ENCODE measurements at places on chromosomes 12 and 14.

GRCh38 chr14:88196116-88196890 is 126.8 kb downstream of the KCNK10 start:
- DNase-seq: no peak

- DNase-seq: no peak
Observed at GRCh38 chr12:32105986-32106516, 596 bp upstream of the BICD1 start.

DNA sequence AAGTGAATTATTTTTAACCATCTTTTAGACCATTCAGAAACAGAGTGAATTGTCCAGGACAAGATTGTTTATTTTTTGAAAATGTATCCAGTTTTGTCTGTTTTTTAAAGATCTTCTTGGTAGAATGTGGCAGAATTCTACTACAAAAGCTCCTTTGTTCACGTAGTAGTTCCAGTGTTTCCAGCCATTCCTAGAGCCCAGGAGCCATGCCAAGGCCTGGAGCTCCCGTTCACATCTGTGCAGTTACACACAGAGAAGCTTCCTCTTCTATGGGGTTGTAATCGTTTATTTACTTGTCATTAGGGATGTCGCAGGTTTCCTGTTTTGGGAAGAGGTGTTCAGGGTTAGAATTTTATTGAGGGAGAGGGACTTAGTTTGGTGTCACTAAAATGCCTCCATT is 409.8 kb downstream of the NPAS3 start:
- DNase-seq: no peak

GRCh38 chr12:52383331-52383730 is 2.1 kb downstream of the KRT84 start:
- no peak for DNase-seq

- DNase-seq: no peak
Observed at GRCh38 chr14:90354551-90355298, 23.0 kb upstream of the NRDE2 start.

DNA sequence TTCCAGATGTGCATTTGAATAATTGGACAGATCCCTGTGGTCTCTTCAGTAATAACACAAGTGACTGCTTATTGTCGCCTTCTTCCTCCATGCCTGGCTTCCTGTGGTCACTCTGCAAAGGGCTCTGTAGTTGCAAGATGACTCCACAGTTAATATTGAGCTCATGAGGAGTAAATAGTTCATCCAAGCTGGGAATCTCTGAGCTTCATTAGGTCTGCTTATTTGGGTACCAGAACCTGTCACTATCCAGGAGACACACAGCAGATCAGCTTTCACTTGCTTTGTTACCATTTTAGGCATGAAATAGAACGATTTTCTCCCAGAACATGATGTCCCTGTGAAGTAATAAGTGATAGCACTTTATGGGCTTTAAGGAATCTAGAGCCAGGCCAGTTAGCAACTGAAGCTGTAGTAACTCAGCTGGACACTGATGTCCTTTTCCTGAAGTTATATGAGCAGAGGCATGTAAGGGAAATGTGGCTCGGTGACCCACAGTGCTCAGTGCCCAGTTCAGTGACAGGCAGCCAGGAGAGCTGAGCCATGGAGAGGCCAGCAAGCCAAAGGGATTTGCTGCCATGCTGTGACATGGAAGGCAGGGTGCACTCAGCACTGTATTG is 50.1 kb downstream of the CRADD start:
- no peak for DNase-seq

DNA sequence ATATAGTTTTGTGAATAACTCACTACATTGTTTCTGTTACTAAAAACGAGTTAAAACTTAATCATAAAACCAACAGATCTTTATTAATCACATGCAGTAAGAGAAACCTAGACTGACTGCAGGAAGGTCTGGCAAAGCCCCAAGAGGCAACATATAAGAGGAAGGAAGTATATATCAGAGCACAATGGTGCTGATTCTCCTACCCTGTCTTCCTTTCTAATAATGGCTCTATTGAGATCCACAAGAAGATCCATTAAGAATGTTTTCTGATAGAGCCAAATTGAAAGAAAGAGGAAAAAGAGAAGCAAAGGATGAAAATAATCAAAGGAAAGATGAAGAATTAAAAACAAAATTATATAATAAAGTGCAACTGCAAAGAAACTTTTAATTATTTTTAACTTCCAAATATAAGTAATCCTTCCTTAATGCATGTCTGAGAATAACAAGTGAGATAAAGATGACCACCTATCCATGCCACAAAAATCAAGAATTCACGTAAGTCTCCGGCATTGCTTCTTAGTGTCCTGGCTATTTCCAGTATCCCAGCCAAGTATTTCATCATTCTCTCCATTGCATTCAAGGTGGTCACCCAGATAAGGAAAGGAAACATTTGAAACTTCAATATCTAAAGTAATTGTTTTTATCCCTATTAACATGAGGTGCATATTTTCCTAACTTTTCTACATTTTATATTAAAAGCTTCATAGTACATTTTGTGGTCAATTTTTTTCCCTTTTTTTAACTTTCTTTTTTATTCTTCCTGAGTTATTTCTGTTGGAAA is 62.2 kb downstream of the SOX5 start:
- DNase-seq: no peak

Measured in stimulated activated CD8-positive, alpha-beta memory T cell treated with anti-CD3 and anti-CD28 coated beads, Interleukin-2, amount 100 ng/mL, for 1 hour (primary cell).